ENCODE measurements at places on chromosomes 4 and X.
A peak's percentile ranks its signal among the peaks of the same experiment; 100 is the strongest.

DNA sequence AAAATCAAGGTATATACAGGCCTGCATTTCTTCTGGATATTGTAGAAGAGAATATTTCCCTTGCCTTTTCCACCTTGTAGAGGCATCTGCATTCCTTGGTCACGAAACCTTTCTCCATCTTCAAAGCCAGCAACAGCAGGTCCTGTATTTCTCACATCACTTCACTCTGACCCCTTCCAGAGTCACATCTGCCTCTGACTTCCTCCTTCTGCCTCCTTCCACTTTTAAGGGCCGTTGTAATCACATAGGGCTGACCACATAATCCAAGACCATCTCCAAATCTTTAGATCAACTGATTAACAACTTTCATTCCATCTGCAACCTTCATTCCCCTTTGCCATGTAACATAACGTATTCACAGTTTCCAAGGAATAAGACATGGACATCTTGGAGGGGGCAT is 38.3 kb upstream of the NDP start:
- no peak for DNase-seq

DNA sequence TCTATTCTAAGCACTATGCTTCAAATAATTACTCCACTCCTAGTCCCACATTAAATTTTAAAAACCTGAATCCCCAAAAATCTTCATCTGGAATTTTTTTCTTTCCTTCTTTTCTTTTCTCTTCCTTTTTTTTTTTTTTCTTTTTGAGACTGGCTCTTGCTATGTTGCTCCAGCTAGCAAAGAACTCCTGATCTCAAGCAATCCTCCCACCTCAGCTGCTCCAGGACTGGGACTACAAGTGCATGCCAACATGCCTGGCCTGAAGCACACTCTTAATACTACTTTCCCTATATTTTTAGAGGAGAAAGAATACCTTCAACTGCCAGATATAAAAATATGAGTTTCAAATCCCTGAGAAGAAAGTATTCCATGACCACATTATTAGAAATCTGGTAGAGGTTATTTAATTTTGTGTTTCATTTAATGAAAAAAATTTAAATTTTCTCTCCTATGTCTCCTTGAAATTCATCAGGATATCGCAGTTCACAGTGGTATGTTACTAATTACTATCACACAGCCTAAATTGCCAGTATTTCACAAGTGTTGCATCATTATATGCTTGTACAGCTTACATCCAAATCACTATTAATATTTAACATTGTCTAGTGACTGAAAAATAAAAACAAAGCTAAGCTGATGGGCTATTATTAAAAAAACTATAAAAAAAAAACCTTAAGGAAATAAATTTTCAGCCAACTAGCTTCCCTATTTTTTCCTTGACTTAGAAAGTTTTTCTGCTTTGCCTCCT is 227.8 kb downstream of the NAF1 start:
- no peak for DNase-seq

- DNase-seq: peak; percentile 93
Measured at GRCh38 chr4:73222466-73223257, 35.9 kb downstream of the ANKRD17 start.

DNA sequence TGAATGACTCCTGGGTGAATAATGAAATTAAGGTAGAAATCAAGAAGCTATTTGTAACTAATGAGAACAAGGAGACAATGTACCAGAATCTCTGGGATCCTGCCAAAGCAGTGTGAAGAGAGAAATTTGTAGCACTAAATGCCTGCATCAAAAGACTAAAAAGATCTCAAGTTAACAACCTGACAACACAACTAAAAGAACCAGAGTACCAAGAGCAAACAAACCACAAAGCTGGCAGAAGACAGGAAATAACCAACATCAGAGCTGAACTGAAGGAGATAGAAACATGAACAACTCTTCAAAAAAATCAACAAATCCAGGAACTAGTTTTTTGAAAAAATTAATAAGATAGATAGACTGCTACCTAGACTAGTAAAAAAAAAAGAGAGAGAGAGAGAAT is 8.4 kb downstream of the CFAP299 start:
- no peak for DNase-seq

DNA sequence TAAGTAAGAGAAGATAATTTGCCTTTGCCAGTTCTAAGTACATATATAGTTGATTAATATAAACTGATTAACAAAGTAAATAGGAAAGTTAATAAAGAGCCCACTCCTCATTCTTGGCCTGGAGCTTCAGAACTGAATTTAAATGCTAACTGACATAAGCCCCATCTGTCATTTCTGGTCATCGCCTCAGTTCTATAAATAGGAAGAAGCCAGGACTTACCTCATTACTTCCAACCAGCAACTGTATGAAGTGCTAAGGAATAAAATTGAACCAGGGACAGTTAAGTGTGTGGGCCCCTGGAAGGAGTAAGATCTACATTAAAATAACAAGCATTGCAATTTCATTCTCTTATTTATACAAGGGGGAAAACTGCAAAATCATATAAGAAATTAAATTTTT is 52.0 kb upstream of the PDLIM5 start:
- no peak for DNase-seq

- DNase-seq: no peak
Measured at GRCh38 chr4:155245105-155245504, 36.7 kb downstream of the NPY2R start.

- DNase-seq: no peak
Measured at GRCh38 chr4:84622959-84623358, 40.0 kb downstream of the CDS1 start.
